ENCODE measurements at places on chromosomes 16 and 17. TPM values are rescaled to one million over a fixed set of nuclear protein-coding genes. Genes with fewer than 3 reads are reported as not detected.

TBX2 gene
- 16.5 TPM for total RNA-seq

ZNF423 gene
- total RNA-seq: 12.3 TPM

PMFBP1 gene
- total RNA-seq: 0.60 TPM

ASPA gene
- total RNA-seq: 7.8 TPM

CBFA2T3 gene
- total RNA-seq: 5.1 TPM

PCYT2 gene
- 14.9 TPM for total RNA-seq

PRSS53 gene
- total RNA-seq: 3.5 TPM

ETV4 gene
- total RNA-seq: 1.3 TPM

NPW gene
- total RNA-seq: not detected

CNTD1 gene
- total RNA-seq: not detected

DNA sequence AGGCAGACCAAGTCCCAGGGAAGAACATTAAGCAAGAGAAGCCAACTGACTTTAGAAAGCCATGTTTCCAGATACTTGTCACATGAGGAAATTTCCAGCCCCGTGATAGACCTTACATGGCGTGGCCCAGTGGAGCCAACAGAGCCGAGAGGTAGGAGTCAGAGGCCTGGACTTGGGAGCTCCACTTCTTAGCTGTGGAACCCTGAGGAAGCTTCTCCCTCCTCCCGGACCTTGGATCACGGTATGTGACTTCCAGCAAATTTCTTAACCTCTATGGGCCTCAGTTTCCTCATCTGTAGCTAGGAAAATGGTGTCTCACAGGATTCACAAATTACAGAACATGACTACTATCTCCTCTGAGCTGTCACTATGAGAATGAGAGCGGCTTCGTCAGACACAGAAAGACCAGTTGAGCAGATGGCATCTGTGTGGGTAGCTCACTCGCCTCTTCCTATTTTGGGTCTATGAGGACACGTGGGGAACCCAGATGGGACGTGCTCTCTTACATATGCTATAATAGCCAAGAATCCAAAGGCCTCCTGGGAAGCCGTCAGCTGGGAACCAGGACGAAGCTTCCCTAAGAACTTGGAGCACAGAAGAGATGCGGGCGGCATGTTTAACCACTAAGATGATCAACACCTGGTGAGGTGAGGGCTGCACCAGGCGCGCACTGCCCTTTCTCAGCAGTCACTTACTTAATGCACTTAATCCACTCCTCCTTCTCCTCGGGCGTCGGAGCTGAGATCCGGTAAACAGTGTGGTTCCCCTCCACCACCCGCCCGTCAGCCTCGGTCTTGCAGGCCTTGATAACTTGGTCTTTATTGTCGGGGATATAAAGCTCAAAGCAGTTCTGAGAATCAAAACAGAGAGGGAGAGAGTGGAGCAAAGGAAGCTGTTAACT, 102.3 kb downstream of the CYTH1 start:
- no peak for DNase-seq

- DNase-seq: peak; percentile 82
Observed at GRCh38 chr17:83194761-83195329, 115.4 kb downstream of the METRNL start.

GRCh38 chr17:17064322-17064721, 22.1 kb downstream of the MPRIP start:
- peak; percentile 15 for DNase-seq

DNA sequence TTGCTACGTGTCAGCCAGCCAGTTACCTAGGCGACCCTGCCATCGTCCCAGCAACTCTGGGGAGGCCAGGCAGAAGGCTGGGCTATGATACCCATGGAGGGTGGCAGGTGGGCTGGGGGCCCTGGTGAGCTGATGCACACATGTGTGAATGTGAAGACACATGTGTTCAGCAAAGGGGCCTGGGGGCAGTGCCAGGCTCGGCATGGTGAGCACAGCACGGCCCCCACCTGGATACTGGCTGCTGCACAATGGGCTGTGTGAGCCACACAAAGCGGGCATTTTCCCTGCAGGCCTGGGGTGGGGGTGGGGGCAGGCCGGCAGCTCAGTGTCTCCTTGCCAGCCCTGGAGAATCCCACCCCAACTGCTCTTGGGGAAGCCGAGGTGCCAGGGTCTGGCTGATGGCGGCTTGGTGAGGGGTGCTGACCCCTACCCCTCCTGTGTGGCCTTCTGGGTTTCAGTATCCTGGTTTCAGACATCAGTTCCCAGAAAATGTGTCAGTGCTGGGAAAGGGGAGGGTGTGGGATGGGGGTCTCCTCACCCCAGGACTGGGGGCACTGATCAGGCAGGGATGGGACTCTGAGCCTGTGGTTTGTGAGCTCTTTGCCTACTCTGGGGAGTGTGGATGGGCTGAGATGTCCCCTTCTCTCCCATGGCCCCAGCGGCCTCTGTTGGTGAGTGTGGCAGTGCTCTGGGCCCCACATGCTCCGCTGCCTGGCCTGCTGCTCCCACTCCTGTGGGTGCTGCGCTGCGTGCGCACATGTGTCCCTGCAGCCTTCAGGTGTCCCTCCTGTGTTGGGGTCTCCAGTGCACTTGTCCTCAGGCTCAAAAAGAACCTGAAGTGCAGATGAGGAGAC, 5.1 kb downstream of the LLGL1 start:
- no peak for DNase-seq

- peak; percentile 87 for DNase-seq
Observed at GRCh38 chr16:88591577-88592021, 21.4 kb downstream of the ZC3H18 start.

DNA sequence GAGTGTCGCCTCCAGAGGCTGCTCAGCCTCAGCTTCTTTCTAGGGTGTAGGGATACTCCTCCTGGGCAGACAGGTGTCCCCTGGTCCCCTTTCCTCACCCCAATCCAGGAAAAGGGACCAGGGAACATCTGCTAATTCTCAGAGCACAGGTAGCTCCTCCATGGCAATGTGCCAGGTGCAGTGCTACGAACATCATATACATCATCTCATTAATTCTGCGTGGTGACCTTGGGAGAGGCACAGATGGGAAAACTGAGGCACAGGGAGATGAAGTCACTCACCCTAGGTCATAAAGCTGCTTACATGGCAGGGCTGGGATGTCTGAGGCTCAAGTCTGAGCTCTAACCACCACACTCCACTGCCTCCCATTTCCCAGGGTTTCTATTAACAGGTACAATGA, 11.7 kb downstream of the HDAC5 start:
- DNase-seq: no peak

DNA sequence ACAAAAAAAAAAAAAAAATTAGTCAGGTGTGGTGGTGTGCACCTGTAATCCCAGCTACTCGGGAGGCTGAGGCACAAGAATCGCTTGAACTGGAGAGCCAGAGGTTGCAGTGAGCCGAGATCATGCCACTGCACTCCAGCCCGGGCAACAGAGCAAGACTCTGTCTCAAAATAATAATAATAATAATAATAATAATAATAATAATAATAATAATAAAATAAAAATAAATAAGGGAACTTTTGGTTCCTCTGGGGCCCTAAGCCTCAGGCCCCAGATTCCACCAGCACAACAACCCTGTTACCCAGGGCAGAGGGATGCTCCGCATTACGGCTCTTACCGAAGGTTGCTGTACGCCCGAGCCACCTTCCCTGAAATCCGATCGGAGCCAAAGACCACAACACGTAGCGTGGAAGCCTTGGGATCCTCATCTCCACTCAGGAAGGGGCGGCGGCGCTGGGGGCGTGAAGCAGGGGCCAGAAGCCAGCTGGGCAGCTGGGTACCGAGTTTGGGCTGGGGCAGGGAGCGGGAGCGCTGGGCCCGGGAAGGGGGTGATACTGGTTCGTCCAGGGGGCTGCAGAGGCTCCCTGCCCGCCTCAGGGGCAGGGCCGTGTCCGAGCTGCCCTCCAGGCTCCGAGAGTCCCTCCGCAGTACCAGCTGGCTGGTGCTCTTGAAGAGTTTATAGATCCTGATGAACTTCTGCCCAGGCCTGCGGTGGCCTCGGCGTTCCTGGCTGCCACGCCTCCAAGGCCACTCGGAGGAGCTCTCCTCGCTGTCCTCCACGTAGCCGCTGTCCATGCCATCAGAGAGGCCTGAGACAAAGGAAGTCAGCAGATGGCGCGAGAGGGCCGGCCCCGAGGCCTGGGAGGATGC, 20.6 kb upstream of the PIK3R6 start:
- DNase-seq: no peak

DNA sequence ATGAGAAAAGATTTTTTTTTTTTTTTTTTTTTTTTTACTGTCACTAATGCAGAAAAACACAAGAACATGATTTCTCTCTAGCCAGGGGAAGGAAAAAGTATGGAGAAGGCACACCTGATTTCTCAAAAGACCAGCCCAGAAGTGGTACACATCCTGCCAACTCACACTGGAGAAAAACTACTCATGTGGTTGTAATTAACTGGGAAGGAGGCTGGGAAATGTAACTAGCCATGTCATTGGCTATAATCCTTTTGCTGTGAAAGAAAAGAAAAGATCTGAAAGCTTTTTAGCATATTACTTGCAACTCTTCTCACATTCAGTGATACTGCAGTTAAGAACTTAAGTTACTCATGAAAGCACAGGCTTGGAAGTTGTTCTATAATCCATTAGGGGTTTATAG, 195.9 kb upstream of the PMFBP1 start:
- no peak for DNase-seq

DNA sequence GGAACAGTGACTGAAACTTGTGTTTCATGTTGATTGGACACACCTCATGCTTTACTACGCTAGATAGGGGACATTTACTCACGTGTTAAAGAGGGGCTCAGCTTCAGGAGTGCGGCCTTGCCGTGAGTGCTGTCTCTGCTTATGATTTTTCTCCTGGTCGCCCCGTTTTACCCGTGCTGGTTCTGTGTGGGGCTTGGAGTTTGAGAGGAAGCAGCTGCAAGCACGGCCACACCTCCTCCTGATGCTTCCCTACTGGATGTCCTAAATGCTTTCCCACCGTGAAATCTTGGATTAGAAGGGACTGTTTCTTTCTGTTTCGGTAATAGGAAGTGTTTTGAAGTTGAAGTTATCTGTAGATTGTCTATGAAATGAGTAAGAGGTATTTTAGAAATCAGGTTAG, 54.0 kb upstream of the ZNF750 start:
- no peak for DNase-seq

DNA sequence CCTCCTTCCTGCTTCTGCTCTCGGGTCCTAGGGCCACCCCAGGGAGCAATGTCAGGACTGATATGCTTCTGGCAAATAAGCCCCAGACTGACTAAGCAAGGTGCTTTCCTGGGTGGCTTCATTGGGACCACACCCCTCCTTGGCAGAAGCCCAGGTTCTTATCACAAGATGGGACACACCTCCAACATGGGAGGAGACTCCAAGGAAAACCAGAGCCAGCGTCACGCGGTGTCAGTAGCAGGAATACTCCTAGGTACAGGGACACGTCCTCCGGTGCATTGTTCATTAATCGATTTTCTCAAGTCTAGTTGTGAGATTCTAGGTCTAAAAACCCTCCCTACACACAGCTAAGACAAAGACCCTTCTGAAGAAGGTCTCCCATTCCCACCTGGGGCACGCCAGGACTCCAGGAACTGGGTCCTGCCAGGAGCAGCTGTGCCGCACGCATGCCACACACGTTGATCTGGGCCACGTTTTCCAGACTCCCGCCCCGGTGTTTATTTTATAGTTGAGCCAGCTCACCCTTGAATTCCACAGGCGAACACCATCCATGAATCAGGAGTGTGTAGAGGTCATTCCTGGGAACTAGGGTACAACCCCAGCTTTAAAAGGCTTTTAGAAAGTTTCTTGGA, 30.8 kb downstream of the FA2H start:
- peak; percentile 53 for DNase-seq

DNA sequence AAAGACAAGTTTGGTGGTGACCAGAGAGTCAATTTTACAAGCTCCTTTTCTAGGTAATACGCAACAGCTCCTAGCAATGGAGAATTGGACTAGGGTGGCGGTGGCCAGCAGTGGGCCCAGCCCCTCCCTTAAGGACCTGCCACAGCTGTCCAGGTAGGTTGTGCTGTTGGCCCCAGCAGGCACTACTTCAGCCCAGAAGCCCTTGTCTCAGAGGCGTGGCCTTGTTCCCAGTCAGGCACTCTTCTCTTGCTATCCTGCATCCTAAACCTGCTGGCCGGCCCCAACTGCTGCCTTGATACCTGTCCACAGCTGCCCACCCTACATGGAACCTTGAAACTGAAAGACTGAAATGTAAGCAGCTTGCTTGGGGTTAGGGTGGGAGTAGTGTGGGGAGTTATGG, 989 bp upstream of the GALK1 start:
- DNase-seq: peak; percentile 58

- DNase-seq: no peak
Observed at GRCh38 chr17:2735896-2736295, 13.6 kb downstream of the CCDC92B start.

DNA sequence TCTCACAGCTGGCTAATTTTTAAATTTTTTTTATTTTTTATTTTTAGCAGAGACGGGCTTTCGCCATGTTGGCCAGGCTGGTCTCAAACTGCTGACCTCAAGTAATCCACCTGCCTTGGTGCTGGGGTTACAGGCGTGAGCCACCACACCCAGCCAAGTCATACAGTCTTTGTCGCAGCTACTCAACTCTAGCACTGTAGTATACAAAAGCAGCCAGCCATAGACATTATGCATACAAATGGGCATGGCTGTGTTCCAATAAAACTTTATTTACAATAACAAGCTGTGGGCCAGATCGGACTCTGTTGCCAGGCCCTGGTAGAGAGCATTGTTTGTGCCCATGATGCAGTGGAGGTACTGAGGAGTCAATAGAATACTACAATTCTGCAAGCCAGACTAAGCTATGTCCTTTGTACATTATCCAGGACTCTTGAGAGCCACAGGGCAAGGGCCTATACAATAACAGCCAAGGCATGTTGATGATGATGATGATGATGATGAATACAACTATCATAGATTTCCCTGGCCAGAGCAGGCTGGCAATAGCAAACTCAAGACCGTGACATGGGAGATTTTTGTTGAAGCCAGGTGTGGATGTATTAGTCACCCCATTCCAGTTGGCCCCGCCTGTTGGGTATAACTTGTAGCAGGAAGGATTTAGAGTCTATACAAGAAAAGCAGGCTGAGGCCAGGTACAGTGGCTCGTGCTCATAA, 101.8 kb downstream of the MYH11 start:
- no peak for DNase-seq

- no peak for DNase-seq
Observed at GRCh38 chr17:39549747-39550573, 57.8 kb downstream of the NEUROD2 start.

DNA sequence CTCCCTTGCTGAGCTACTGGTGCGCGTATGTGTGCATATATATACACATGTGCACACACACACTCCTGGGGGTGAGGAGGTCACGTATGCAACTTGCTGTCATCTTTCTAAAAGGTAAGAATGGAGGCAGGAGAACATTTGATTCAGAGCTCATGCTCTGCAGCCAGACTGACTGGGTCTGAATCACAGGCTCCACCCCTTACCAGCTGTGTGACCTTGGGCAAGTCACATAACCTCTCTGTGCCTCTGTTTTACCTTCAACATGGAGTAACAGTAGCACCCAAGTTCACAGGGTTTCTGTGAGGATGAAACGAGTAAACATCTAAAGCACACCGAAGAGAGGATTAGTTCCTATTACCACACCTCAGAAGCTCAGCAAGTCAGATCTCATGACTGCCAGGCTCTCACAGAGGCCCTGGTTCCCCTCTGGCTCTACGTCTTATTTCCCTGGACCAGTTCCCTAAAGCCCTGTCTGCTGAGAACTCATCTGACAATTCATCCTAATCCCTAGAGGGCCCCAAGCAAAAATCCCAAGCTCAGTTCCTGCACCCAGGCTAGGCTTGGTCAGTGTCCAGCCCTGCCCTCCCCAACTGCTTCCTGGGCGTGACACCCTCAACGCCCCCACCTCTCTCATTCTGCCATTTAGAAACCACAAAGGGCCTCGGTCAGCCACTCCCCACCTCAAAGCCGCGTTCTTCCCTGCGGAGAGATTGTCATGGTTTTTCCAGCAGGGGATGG, 28.7 kb downstream of the ABR start:
- no peak for DNase-seq

- DNase-seq: no peak
Observed at GRCh38 chr17:36992701-36993100, 43.9 kb downstream of the AATF start.

GRCh38 chr17:37839196-37839978, 84.8 kb upstream of the TBC1D3K start:
- DNase-seq: no peak

All from posterior vena cava (tissue), 2 donors.